ENCODE measurements at places on chromosomes 16 and 17.

DNA sequence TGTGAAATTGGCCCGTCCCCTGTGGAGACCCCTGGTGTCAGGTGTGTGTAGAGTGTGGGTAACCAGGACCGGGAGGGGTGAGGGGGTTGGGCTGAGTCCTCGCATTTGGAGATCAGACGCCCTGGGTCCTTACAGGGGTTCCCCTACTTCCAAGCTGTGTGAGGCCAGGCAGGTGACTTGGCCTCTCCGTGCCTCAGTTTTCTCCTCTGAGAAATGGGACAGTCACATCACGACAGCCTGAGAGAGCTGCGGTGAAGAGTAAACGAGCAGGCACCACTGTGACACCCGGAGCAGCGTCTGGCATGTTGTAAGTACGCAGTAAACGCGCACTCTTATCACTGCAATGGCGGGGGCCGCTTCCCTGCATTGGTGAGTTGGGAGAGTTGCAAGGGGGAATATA, 152.5 kb upstream of the CIBAR2 start:
- no peak for DNase-seq

DNA sequence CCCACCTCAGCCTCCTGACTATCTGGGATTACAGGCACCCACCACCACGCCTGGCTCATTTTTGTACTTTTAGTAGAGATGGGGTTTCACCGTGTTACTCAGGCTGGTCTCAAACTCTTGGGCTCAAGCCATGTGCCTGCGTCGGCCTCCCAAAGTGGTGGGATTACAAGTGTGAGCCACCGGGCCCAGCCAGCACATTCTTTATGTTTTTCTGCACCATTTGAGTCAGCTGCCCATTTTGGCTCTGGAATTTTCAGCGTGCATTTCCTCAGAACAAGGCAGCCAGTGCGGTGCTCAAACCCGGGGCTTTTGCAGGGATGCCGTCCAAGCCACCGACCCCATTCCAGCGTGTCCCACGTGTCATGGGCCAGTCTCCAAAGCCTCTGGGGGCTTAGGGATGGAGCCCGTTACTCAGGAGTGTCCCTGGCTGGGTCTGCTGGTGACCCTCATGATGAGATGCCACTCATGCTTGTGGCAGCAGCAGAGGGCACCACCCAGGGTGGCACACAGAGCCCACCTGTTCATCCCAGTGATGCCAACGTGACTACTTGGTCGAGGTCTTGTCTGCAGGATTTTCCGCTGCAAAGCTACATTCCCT, 3.7 kb upstream of the RAB40C start:
- DNase-seq, result no peak

DNA sequence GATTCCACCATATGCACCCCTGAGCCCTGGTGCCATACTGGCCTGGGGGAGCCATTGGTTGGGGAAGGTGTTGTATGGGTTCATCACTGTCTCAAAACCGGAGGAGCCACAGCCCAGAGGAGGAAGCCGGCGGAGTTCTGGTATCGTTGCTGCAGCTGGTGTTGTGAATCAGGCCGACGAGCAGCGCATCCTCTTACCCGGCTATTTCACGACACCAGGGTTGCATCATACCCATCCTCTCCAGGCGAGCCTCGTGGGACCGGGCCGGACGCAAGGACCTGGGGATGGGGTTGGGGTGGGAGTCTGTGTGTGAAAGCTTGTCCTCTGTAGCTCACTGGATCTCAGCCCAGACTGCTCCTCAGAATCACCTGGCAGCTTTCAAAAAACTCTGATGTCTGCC, 6.6 kb upstream of the SLC12A3 start:
- no peak for DNase-seq

GRCh38 chr16:20598832-20599469, 22.8 kb upstream of the ACSM2B start:
- DNase-seq, result no peak

DNA sequence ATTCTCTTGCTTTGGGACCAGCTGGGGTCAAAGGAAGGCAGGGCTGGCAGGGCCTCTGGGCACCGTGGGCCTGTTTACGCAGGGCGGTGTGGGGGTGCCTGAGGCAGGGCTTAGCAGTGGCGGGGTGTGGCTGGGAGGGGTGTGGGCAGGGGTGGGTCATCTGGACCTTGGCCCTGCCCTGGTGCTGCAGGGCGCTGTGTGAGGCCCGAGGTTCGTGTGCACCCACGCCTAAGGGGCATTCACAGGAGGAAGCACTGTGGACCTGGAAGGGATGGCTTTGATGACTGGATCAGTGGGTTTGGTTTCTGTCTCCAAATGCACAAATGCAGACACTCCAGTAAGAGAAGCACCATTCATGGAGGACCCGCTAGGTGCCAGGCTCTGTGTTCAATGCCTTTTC, 37.3 kb downstream of the BCO1 start:
- no peak for DNase-seq

- DNase-seq, result peak; percentile 60
These were observed 2.1 kb downstream of the NHERF1 start for GRCh38 chr17:74750327-74751069.

Data from hippocampal formation (tissue), 2 donors.